ENCODE measurements at places on chromosomes 13 and 19. TPM values are rescaled to one million over a fixed set of nuclear protein-coding genes. Genes with fewer than 3 reads are reported as not detected.

The ZNF560 gene
- 0.31 TPM for total RNA-seq

The C2CD4C gene
- 16.1 TPM for total RNA-seq

The GRIN3B gene
- not detected for total RNA-seq

The HNRNPA1L2 gene
- total RNA-seq: 7.5 TPM

The EPS8L1 gene
- 0.62 TPM for total RNA-seq

The MUC16 gene
- not detected for total RNA-seq

The ACP7 gene
- total RNA-seq: not detected

The CFAP97D2 gene
- total RNA-seq: not detected

The NLRP4 gene
- total RNA-seq: under 0.01 TPM

The RFPL4A gene
- not detected for total RNA-seq

The CATSPERD gene
- not detected for total RNA-seq

The LILRA2 gene
- total RNA-seq: 0.94 TPM

The STAP2 gene
- 2.8 TPM for total RNA-seq

The SULT2A1 gene
- not detected for total RNA-seq

The CILP2 gene
- 0.62 TPM for total RNA-seq

The STXBP2 gene
- 3.0 TPM for total RNA-seq

The CADM4 gene
- 98.4 TPM for total RNA-seq

The MAST1 gene
- 35.1 TPM for total RNA-seq

The OVOL3 gene
- total RNA-seq: not detected

The ZFP14 gene
- total RNA-seq: 61.1 TPM

The FUT2 gene
- total RNA-seq: not detected

The TEX30 gene
- 12.8 TPM for total RNA-seq

The ZNF90 gene
- total RNA-seq: 3.0 TPM

The SLC15A1 gene
- total RNA-seq: not detected

The ADPRHL1 gene
- total RNA-seq: 0.62 TPM

The GJA3 gene
- 0.16 TPM for total RNA-seq

The SMAD9 gene
- 20.1 TPM for total RNA-seq

The FUT3 gene
- not detected for total RNA-seq

The FAAP24 gene
- total RNA-seq: 1.6 TPM

The LRRC8E gene
- total RNA-seq: not detected

The SPACA4 gene
- not detected for total RNA-seq

The ZNF429 gene
- total RNA-seq: 25.9 TPM

The CCDC8 gene
- total RNA-seq: 4.7 TPM

The RNF225 gene
- not detected for total RNA-seq

The IZUMO1 gene
- 0.16 TPM for total RNA-seq

The CD33 gene
- total RNA-seq: 0.16 TPM

The PDE4C gene
- total RNA-seq: 0.47 TPM

The KCNRG gene
- total RNA-seq: 20.7 TPM

The SERTAD1 gene
- 2.8 TPM for total RNA-seq

The COL4A2 gene
- 56.8 TPM for total RNA-seq

The GNA15 gene
- 1.9 TPM for total RNA-seq

The SOX1 gene
- total RNA-seq: 8.3 TPM

The IGFL1 gene
- not detected for total RNA-seq

The ANGPTL8 gene
- not detected for total RNA-seq

The TNFSF9 gene
- total RNA-seq: 2.2 TPM

The ELSPBP1 gene
- total RNA-seq: not detected

The ZNF844 gene
- 13.7 TPM for total RNA-seq

The KDELR1 gene
- total RNA-seq: 21.8 TPM

The RFPL4AL1 gene
- total RNA-seq: not detected
